ENCODE measurements at places on chromosomes 5 and 9. TPM values are rescaled to one million over a fixed set of nuclear protein-coding genes. Genes with fewer than 3 reads are reported as not detected.

Gene SPRY4
- 35.2 TPM for polyA plus RNA-seq

GRCh38 chr5:78274540-78275197, 19.8 kb downstream of the AP3B1 start:
- no peak for DNase-seq

GRCh38 chr5:154997746-154998145, 15.8 kb upstream of the KIF4B start:
- DNase-seq = no peak

DNA sequence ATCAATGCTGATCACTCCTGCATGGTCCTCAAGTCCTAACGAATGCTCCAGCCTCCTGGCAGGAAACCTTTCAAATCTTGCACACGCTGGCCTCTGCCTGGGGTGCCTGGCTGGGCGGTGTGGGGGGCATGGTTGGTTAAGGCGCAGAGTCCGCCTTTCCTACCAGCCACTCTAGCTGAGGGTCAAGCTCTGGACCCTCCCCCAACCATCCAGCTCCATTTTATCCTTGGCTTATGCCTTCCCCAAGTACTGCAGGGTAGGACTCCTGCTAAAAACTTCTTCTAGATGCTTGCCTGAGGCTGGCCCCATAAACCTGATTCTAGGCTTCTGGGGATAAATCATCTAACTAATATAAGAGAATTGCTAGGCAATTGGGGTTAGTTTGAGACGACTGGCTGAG, 808 bp upstream of the MVB12B start:
- no peak for DNase-seq

GRCh38 chr9:4581861-4582565, 80.1 kb upstream of the PLPP6 start:
- DNase-seq = no peak

Gene SVEP1
- 7.2 TPM for polyA plus RNA-seq

Gene CAMSAP1
- polyA plus RNA-seq = 23.7 TPM

- DNase-seq = no peak
Observed at GRCh38 chr9:114312513-114312875, 10.4 kb upstream of the ORM1 start.

- no peak for DNase-seq
Observed at GRCh38 chr9:121748074-121748473, 96.6 kb downstream of the DAB2IP start.

GRCh38 chr9:81620002-81620390, 69.4 kb downstream of the TLE1 start:
- DNase-seq = no peak

Gene MYOZ3
- polyA plus RNA-seq = 6.4 TPM

- no peak for DNase-seq
Observed at GRCh38 chr5:92470770-92471169, 1087.7 kb upstream of the ARRDC3 start.

DNA sequence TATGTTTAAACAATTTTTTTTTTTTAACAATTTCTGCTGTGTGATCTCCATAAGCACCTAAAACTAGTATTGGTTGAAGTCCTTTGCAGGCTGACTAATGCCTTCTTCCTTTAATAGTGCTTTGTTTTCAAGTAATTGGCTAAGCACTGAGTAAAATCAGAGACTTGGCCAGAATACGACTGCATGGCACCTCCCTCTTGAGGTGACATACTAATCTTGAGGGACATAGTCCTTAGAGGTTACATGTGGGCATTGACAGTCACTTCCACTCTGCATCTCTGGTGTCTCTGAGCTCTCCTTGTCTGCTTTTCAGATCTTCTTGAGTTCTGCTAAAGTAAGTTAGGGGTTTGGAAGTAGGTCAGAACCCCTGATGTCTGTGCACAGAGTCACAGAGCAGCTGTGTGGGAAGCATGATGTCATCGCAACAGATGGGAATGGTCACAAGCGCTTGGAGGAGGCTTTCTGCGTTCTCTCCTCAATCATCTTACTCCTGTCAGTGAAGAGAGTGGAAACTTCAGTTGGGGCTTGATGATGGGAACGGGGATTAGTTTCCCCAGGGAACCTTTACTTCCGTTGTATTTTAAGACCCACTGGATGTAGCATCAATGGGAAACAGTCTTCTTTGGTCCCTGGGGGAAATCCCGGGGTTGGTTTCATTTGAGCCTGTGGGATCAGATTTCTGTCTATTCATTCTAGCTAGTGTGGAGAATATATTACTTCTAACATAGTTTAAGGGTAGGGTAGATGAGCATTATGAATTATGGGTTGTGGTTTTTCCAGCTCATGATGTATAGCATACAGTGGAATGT, 136.9 kb downstream of the ARHGAP26 start:
- no peak for DNase-seq

GRCh38 chr5:124735169-124735858, 11.1 kb downstream of the ZNF608 start:
- DNase-seq = no peak

DNA sequence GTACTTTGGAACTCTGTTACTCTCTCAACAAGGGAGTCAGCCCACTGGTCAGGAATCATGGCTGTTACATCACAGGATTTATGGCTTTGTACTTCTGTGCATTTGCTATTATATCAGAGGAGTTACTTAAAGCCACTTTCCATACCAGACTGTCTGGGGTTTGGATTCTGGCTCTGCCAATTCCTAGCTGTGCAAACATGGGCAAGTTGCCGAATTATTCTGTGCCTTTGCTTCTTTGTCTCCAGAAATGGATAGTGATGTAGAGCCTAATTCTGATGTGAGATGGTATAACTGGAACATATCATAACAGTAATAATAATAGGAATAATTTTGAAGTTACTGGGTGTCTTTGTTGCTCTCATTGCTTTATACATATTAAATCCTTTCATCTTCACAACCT, 1047.3 kb upstream of the SEMA6A start:
- DNase-seq = no peak

DNA sequence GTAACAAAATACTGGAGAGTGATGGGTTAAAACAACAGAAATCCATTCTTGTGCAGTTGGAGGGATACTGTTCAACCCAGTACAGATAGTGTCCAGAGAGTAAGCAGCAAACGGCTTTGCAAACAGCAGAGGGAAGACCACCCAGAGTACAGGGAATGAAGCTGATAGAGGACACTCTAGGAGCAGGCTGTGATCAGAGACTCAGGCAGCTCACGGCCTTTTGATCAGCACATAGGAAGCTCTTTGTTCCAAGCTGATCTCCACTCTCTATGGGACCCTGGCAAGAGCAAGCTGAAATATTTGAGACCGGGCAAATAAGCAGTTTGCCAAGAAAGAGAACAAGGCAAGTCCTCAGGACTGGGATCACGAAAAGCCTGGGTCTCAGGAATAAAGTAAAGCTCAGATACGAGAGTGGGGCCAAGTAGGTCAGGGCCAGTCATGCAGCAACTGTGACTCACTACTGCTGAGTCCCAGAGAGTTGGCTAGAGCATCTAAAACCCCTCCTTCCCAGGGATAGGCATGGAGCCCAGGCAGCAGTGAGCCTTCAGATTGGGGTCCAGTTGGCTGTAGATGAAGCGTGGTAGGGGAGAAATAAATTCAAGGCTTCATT, 52.4 kb downstream of the MELK start:
- no peak for DNase-seq

DNA sequence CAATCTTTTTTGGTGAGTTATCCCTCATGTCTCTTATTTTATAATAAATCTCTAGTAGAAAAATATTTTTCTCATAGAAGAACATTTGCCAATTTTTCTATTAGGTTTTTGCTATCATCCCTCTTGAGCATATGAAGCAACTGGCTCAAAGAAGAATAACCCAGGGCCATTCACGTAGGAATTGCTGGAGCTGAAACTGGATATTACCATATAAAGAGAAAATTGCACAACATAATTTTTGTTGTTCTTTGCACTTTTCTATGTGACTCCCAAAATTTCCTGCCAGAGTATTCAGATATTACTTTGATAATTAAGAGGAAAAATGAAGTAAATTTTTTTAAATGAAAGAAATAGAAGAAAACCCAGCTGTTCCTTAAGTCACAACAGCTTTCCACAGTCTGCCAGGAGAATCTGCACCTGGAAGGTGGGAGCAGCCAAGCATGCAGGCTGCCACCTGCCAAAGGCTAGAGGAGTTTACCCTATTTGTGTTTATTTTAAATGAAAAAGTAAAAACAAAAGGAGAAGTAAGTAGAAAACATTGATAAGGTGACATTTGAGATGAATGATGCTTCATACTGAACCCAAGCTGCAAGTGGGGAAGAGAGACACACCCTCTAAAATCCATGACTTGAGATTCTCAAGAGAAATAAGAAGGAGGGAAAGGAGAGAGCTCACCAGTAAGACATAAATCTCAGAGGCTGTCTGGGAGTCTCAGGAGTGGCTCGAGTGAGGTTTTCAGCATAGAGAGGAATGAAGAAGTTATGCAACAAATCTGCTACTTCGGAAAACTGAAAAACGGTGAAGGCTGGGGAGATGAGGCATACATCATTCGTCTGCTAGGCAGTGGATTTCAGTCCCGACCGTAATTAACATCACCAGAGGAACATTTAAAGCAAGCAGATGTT, 31.5 kb upstream of the FREM1 start:
- no peak for DNase-seq

Gene SLC46A2
- 0.10 TPM for polyA plus RNA-seq

- peak; percentile 10 for DNase-seq
Observed at GRCh38 chr9:77944556-77945243, 86.9 kb downstream of the GNAQ start.

DNA sequence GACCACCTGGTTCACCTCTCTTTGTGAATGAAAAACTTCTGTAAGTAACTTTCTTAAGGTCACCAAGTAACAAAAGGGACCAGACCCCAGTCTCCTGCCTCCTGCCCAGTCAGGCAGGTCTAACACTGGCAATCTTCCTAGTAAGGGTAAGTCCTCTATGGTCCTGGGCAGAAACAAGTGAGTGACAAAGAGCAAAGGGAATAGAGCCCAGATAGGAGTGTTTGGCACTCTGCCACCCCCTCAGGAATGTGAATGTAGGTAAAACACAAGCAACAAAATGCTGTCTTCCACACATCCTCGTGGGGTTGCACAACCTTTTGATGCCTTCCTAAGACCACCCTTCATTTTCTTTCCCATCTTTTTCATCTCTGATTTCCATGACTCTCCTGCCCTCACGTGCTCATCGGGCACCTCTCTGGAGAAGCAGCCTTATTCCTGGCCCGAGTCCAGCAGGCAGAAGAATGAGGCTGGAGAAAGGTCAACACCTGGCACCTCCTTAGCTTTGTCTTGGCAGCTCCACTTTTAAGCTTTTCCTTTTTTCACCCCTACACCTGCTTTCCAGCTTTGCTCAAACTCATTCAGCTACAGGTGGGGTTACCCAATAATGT, 90.2 kb upstream of the LHFPL2 start:
- DNase-seq = no peak

Gene SV2C
- polyA plus RNA-seq = 0.11 TPM

Gene TNFSF15
- 4.4 TPM for polyA plus RNA-seq

Gene IARS1
- 104 TPM for polyA plus RNA-seq

- no peak for DNase-seq
Observed at GRCh38 chr9:136975644-136976043, 1.7 kb upstream of the PTGDS start.

DNA sequence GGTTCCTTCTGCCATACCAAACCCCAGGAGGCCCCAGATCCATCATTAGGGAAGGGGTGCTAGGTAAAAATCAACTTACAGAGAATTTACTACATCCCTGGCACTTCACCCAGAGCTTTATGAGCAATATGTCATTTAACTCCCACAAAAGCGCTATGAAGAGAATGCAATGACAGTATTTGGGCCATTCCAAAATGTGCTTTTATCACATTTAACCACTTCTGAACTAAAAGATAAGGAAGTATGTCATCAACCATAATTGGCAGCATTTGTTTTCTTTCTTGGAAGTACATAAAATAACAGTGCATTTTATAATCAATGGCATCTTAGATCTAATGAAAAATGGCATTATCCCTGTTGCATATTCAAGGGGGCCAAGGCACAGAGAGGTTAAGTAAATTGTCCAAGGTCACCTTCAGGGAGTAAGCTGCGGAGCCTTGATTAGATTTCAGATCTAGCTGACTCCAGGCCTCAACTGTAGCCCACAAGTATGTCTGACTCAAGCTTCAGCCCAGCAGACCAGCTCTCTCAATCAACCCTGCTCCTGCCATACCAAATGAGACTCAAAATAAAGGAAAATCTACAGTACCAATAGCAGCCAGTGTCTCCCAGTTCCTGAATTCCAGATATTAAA, 16.5 kb downstream of the SH3TC2 start:
- DNase-seq = no peak

DNA sequence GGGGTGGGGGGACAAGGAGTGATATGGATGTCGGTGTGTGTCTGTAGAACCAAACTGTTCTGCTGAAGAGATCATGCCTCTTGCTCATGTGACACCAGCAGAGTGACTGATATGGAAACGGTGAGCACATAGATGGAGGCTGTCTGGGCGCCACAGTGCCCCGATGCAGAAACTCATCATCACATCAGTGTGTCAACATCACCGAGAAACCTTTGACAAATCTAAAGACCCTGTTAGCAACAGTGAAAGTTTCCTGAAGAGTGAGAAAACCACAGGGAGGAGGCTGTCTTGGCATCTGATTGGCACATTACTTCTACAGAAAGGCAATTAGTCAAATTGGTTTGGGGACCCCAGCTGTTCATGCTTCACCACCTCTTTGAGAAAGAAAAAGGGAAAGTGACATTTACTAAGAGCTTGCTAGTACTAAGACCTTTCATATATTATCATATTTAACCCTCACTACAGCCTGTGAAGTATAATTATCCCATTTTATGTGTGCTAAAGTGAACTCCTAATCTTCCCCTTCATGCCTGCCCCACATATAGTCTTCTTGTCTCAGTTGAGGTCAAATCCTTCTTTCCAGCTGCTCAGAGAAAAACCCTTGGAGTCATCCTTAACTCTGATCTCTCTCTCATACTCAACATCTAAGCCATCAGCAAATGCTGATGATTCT, 25.6 kb downstream of the CSF2 start:
- DNase-seq = no peak

Gene CTXN3
- not detected for polyA plus RNA-seq

DNA sequence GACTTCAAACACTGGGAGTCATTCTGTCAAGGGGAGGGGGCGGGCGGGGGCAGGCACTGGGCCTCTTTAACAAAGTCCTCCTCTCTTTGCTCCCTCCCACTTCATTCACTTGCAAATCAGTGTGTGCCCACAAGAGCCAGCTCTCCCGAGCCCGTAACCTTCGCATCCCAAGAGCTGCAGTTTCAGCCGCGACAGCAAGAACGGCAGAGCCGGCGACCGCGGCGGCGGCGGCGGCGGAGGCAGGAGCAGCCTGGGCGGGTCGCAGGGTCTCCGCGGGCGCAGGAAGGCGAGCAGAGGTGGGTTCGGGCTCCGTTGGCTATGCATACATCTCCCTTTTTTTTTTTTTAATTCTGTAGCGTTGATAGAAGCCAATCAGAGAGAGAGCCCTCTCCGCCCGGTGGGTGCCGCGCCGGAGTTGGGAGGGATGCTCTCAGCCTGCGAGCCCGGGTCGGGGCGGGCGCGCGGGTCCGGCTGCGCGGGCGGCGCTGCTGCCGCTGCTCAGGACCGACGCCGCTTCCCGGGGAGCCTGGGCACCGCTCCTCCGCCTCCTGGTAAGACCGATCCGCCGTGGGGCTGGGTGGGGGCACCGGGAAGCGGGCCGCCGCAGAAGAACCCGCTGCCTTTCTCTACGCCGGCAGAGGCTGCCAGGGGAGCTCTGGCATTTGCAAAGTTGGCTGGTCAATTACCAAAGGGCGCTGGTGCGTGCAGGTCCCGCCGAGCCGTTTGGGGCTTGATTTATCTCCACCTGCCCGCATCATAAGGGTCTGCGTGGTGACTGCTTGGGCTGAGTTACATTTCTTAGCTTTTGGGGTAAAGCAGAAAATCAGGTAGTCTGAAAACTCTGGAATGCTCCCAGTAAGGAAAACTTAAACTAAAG, at the start of gene CDH6:
CDH6 (plus strand) TSS at position 96 of the 877 bp plus-strand sequence. CDS start 73,788 bp downstream, outside the sequence.
- peak; percentile 29 for DNase-seq

GRCh38 chr9:112325127-112325526, 8.3 kb downstream of the PTBP3 start:
- no peak for DNase-seq

Gene SLC25A48
- 3.9 TPM for polyA plus RNA-seq

Gene RMRP
- polyA plus RNA-seq = not detected
